NCI-H2081 (cell line): ENCODE measurements at places on chromosomes 6 and 20.

DNA sequence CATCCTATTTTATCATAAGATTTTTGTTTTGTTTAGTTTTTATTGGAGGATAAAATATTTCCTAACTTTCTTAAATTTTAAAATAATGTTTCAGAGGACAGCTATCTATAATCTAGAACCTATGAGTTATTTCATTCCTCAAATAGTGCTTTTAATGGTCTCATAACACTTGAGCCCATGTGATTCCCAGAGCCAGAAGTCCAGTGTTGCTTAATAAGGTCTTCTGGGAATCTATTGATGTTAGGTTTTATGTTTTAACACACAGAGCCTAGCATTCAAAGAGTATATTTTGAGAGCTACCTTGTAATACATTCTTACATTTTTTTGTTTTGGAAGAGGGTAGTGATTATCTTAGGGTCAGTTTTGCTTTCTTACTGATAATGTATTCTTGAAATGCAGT is 200.2 kb downstream of the CENPW start:
- DNase-seq: no peak

DNA sequence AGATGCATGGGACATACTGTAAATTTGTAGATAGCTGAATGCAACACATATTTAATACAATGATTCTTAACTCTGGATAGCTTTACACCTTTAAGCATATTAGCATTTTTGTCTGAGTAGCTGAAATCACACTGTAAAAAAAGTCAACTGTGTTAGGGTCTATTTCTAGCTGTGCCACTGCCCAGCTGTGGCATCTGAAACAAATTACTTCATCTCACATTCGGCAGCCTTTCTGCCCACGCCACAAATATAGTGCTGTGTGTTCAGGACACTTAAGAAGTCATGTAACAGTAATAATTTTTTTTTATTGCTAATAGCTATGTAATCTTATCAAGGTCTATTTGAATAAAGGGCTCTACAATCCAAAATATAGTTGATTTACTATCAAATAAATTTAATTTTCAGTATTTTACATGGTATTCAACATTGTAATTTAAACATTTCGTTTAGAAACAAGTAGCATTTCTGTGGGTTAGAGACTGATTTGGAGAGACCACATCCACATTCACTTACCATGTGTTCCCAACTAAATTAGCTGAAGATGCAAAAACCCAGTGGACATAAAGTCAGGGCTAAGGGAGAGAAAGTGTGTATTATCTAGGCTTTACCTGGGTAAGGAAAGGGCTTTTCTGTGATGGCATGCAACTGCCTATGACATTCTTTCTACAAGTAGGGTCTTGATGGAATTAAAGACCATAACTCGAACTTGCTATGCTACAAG is 276.7 kb downstream of the PLCB1 start:
- no peak for DNase-seq

GRCh38 chr6:159892053-159892452 is 1.3 kb downstream of the MAS1 start:
- DNase-seq: no peak

DNA sequence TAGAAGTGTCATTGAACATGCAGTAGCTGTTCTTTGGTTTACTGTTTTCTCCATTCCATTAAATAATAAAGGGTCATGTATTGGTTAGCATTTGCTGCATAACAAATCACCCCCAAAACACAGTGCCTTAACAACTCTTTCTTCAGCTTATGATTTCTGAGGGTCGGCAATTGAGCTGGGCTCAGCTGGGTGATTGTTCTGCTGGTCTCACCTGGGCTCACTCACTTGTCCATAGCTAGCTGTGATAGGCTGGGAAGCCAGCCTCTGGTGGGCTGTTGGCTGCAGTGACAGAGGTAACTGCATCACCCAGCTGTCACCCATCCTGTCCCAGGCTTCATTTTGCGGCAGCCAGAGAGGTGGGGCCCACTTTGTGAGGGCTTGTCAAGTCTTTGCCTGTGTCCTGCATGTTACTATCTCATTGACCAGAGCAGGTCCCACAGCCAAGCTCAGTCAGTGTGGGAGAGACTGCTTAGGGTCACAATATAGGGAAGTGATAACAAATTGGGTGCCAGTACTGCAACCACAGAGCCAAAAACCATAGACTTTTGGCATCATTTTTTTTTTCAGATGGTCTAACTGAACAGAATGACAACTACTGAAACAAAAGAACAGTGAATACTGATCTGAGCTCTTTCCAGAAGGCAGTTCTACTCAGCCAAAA is 76.9 kb downstream of the SYNDIG1 start:
- DNase-seq: no peak

GRCh38 chr6:116444092-116444491 is 17.1 kb upstream of the CALHM6 start:
- no peak for DNase-seq

- DNase-seq: no peak
These were observed 11.3 kb upstream of the MAPRE1 start for GRCh38 chr20:32808438-32808837.

GRCh38 chr6:137875606-137876005 is 8.5 kb downstream of the TNFAIP3 start:
- DNase-seq: no peak

DNA sequence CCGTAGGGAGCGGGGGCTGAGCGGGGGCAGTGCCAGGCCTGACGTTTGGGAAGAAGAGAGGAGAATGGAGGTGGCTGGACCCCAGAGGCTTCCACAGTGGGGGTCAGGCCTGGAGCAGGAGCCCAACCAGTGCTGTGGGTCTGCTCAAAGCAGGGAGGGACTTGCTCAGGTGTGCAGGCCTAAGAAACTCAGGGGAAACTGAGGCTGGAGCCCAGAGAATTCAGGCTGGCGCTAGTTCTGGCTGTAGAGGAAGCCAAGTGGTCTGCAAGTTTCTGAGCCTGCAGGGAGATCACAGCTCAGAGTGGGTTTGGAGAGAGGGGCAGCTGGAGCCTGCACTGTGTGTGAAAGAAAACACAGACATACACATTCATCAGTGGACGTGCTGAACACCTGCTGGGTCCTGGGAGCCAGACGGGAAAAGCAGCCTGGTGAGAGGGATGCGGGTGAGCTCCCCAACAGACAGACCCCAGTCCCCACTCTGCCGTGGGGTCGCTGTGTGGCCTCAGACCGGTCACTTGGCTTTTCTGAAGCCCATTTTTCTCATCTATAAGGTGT is 17.7 kb upstream of the FOXP4 start:
- no peak for DNase-seq

DNA sequence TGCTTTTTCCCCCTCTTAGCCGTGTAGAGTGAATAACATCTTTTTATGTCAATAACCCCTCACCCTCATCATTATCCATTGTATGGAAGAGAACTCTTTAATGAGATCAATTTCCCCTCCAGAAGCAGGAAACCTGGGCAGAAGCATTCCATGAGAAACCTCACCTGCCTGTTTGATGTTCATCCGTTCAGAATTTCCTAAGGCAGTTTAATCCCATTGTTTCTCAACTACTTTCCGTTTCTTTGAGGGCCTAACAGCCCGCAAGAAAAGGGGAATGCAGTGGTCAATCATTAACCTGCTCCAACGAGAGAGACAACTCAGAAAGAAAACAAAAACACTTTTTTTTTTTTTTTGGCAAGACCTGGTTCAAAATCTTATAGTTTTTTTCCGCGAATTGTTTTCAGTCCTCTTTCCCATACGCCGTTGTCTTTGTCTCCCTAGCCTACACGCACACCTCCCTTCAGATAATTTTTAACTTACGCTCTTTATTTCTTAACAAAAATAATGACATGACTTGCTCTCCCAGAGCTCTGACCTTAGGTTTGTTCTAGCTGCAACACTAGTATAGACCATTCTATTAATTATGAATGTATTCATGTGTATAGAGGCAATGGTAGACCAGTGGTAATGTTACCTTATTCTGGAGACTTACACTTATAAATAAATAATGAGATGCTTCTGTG is 25.6 kb upstream of the ID4 start:
- DNase-seq: no peak

DNA sequence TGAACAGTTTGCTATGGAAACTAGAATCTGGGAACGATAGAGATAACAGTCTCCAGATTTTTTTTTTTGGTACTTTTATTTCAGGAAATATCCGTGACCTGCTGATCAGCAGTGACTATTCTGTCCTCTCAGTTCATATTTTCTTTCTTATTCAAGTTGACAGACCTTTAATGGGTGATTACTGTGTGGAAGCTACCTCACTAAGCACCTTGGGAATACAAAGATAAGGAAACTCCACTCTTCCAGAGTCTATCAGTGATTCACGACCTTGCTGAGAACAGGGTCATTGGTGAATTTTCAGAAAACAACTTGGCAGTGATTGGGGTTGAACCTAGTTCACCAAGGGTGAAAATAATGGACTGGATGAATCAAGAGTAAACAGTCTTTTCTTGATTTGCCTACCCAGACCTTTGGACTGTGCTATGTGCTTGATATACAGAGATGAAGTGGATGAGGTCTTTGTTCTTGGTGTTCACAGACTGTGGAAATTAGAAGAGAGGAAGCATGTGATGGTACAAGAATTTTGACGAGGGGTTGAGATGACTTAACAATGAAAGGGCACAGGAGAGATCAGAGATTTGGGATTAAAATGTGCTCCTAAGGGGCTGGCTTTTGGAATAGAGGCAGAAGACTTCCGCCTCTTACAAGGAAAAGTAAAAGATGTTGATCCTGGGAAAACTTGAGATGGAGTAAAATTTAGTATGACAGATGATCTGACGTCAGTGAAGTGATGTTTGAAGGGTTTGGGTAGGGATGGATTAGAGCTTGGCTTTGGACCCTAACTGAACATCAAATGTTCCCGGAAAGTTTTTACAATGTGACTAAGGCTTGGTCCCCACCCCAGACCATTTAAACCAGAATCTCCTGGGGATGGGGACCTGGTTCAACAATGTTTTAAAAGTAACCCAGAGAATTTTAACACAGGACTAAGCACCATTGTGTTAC is 1.2 kb downstream of the KAT14 start:
- DNase-seq: no peak
